ENCODE measurements at places on chromosomes 13 and 19.
A peak's percentile ranks its signal among the peaks of the same experiment; 100 is the strongest.

- peak; percentile 39 for DNase-seq
Observed at GRCh38 chr13:106490569-106491321, 44.7 kb downstream of the EFNB2 start.

- DNase-seq = no peak
Observed at GRCh38 chr13:111467111-111467890, 146.9 kb downstream of the TEX29 start.

- DNase-seq = no peak
Observed at GRCh38 chr19:35228177-35228930, at the start of gene FAM187B. Gene FAM187B, minus strand, starts transcription at chr19:35228739. Its CDS starts 59 bp downstream, at chr19:35228680.

GRCh38 chr19:14370169-14370939 is 10.9 kb upstream of the ADGRE5 start:
- DNase-seq = no peak

GRCh38 chr19:39052243-39052746 is 19.9 kb upstream of the FBXO27 start:
- DNase-seq = peak; percentile 44

DNA sequence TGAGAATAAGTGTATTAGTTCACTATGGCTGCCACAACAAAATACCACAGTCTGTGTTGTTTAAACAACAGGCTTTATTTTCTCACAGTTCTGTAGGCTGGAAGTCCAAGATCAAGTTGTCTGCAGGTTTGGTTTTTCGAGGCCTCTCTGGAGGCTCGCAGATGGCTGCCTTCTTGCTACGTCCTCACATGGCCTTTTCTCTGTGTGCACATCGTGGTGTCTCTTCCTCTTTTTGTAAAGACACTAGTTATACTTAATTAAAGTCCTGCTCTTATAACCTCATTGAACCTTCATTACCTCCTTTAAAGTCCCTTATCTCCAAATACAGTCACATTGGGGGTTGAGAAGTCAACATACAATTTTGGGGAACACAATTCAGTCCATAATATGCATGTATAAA is 10.6 kb downstream of the CSNK1A1L start:
- DNase-seq = no peak

- DNase-seq = no peak
Observed at GRCh38 chr19:45218911-45219743, 26.1 kb downstream of the EXOC3L2 start.

DNA sequence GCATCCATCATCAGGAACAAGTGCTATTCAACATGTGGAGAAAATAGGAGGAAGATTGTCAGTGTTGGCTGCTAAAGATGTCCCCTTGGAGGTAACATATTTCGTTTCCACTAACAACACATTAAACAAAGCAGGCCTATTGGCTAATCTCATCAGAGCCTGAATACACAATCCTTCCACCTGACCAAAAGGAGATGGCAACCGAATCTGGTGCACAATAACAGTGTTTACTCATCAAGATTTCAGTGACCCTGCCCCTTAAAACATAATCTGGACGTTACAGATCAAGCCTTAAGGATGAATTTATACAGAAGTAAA is 582.5 kb downstream of the EFNB2 start:
- peak; percentile 34 for DNase-seq

- DNase-seq = no peak
Observed at GRCh38 chr13:43171489-43171888, 148.1 kb downstream of the DNAJC15 start.

GRCh38 chr13:93775507-93776108 is 549.0 kb downstream of the GPC6 start:
- DNase-seq = no peak
